Activated CD4-positive, alpha-beta T cell treated with anti-CD3 and anti-CD28 coated beads, Interleukin-2, amount 50 U/mL, for 4 hours (primary cell): ENCODE measurements at places on chromosomes 2 and 18.

- DNase-seq: no peak
Measured at GRCh38 chr2:45283764-45284620, 274.7 kb upstream of the SIX2 start.

DNA sequence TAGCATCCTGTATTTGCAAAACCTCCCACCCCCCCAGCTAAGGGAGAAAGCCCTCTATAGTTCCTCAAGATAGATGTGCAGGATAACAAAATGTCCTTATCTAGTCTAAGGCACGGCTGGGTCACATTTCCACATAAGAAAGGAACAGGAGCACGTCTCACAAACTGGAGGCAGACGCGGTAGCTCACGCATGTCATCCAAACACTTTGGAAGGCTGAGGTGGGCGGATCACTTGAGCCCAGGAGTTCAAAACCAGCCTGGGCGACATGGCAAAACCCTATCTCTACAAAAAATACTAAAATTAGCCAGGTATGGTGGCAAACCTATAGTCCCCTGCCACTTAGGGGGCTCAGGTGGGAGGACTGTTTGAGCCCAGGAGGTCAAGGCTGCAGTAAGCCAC lies 9.3 kb downstream of the SF3B1 start:
- no peak for DNase-seq

DNA sequence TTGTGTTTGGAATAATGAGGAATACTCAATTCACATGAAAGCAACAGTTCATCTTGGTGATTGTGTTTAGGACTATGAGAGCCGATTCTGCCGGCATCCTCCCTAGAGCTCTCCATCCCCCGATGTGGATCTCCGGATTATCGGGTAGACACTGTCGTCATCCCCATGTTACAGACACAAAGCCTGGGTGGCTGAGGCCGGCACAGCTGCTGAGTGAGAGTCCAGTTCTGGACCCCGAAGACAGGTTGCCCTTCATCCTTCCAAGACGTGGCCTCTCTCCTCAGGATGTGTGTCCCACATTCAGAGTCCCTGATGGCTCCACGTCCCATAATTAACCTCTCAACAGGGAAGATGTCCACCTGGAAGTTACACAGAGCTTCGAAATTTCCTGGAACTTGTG lies 129.3 kb downstream of the HDAC4 start:
- no peak for DNase-seq

DNA sequence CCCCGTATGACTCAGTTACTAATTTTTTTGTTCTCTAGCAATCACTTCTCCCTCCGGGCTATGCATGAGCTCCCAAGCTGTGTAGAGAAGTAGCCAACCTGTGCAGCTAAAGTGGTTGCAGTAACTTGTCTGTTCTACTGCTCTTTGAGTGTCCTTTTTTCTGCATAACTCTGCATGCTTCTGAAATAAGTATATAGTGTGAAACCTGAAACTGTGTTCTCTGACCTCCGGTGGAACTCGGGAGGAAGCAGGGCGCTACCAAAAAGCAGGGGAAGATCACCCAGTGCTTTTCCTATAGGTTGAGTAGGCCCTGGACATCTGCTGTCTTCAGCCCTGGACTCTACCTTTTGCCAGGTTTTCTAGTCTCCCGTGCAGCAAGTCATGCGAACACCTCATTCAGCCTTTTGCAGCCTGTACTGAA lies 47.8 kb downstream of the PHLPP1 start:
- DNase-seq: no peak

DNA sequence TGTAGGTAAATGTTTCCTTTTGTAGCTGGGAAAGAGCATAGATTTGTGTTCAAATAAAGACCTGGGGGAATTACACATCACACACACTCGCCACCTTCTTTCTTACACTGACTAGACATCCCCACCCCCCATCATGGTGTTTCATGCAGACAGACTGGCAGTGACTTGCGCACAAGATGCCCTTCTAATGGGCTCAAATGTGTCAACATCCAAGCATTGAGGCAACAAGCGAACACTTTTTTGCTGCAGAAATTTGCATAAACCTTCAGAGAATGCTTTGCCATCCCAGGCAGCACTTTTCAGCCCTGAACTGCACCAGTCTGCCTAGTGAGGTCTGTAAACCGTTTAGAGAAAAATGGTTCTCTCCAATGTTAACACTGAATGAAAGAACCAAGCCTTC lies 4.5 kb downstream of the HOXD8 start:
- DNase-seq: no peak

DNA sequence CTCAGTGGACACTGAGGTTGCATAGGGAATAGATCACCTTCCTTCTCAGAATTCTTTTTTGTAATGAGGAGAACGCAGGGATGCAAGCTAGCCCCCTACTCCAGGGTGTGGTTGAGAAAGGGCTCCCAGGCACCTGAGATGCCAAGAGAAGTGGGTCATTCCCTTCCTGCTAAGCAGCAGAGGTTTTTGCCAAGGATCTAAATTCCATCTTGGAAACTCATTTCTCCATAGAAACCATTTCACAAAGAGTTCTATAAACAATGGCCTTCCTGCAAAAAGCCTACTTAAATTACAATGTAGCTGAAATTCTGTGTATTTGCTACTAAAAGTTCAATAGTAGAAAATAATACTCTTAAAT lies 3.7 kb upstream of the PPP3R1 start:
- DNase-seq: no peak
